ENCODE measurements at places on chromosomes 7 and 10.
A peak's percentile ranks its signal among the peaks of the same experiment; 100 is the strongest.

DNA sequence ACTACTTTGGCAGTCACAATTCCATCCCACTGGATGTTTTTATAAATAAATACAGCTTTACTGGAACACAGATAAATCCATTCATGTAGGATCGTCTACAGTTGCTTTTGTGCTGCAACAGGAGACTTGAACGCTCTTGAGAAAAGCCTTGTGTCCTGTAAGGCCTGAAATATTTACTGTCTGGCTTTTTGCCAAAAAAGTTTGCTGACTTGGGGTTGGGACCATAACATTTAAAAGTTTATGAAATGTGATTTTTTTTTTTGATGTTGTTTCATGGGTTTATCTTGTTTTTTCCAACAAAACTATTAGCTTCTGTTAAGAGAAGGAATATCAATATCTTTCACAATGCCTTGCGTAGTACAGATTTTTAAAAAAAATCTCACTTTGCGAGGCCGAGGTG is 71.1 kb upstream of the MINDY3 start:
- no peak for DNase-seq

GRCh38 chr10:115092258-115092554 is 959 bp upstream of the ATRNL1 start:
- DNase-seq = no peak

GRCh38 chr7:34162027-34162565 is 256.8 kb downstream of the BMPER start:
- DNase-seq = no peak

DNA sequence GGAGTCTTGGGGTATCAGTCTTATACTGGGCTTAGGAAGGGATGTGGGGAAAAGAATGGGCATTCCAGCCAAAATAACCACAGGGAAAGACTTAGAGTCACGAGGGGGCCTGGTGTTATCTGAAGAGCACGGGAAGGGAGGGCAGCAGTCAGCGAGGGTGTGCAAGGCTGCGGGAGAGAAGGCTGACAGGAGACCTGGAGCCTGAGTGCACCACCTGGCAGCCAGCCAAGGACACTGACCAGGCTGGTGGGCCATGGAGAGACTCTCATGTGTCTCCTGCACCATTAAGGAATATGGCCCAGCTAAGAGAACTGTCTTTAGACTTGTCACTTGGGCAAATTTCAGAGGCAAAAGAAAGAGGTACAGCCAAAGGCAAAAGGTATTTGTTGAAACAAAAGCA is 69.6 kb downstream of the PKD1L1 start:
- DNase-seq = no peak

GRCh38 chr7:5661942-5662341 is 119.5 kb downstream of the RNF216 start:
- no peak for DNase-seq

DNA sequence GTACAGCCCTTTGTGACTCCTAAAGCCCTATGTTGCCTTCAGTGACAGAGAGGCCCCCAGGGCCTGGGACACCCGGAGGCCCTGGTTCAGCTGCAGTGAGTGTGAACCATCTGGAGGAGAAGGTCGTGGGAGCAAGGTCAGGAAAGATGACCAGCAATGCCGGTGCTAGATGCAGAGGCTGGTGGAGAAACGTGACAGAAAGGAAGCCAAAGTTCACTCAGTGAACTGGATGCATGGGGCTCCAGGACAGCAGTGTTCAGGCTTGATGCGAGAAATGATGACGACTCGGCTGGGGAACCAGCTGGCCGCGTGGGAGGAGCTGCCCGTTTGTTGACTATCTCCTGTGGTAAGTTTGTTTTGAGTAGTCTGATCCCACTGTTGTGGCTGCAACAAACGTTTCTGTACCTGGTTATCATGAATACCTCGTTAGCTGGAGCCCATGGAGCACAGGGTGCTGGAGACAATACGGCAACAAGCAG is 54.1 kb upstream of the MKRN1 start:
- DNase-seq = no peak

DNA sequence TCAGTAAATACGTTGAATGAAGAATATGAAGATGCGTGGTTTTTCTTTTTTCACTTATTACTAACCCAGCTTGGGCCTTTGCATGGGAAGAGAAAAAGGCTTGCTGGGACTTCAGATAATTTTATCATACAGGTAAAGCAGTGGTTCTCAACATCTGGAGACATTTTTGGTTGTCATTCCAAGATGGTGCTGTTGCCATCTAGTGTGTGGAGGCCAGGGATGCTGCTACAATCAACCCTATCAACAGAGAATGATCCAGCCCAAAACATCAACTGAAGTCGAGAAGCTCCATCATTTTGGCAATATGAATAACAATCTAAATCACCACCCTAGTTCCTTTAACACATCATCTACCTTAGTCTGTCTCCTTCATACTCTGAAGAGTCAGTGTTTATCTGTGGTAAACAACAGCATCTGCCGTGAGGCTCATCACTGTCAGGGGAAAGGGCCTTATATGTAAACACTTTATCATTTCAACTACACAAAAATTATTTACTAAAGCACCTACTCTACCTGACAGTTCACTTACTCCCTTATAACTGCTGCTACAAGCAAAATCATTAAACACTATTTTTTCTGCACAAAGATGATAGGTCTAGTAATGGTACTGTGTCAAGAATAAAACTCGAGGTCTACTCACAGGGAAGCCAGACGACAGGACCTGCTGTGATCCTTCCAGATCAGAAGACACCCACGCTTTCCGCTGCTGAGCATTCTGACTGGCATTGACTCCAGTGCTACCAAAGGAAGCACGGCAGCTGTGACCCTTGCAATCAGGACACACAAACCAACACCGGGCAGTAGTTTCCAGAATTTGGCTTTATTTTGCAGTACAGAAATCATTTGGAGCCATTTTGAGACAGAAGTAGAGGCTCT is 48.6 kb downstream of the GDI2 start:
- no peak for DNase-seq

GRCh38 chr10:62699148-62699547 is 105.4 kb upstream of the ADO start:
- no peak for DNase-seq

- DNase-seq = no peak
Observed at GRCh38 chr7:108415084-108415483, 41.2 kb downstream of the NRCAM start.

GRCh38 chr10:22630234-22631174 is 83.9 kb downstream of the PIP4K2A start:
- no peak for DNase-seq

DNA sequence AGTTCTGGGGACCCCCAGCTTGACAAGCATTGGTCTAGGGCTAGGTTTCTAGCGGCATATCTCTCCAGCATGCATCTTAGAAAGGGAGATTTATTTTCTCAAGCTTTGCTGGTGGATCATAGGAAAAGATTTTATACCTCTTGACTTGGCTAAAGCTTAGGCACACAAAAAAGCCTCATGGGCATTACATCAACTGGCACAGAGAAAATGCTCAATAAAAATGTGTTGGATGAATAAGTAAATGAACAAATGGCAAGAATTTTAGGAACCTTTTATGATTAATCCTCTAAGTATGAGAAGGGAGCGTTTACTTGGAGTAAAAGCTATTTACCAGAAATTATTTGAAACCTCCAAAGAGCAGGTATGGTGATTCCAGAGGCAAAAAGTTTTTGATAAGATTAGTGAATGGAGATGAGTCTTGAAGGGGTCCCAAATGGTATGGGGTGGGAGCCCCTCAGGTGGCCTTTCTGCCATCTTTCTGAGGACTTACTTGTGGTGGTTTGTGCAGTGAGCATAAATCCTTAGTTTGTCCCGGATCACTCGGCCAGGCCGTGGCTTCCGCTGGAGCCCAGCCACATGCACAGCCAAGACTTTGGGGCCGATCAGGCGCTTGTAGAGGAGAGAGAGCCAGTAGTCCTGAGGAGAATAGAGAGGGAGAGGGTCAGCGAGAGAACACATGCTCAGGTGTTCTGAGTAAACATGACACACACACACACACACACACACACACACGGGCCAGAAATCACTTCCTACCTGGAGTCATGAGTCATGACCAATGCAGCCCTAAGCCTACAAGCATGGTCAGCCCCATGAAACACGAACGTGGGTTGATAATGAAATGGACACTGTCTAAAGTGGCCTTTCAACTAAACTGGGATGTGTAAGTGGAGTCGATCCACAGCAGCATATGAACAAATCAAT is 43.1 kb upstream of the HPS1 start:
- DNase-seq = no peak

DNA sequence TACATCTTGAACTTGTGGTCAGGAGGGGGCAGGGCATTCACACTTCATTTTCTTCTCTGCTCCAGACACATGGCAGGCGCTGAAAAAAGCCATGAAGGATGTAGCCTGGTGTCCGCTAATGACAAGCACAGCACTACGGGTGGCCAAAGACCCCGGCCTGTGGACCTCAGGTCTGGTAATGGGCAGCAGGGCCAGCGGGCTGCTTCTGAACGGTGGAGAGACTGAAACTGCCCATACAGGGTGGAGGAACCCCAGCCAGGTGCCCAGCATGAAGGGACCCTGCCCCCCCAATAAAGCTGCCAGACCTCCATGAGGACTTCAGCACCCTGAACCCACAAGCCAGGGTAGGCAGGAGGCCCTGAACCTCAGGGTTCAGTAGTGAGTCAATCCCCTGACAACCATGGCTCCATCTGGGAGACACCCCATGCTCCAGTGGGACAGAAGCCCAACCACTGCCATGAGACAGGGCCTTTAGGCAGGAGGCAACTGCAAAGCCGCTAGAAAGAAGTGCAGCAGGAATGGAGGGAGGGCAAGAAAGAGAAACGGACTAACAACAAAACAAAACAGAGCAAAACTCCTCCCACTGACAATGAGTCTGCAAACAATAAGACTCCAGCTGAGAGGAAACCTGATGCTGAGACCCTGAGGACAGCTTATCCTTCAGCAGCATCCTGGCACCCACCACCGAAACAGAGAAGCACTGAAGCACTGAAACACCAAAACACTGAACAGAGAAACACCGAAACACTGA is 140.2 kb upstream of the PPP2R2D start:
- no peak for DNase-seq

- DNase-seq = no peak
Observed at GRCh38 chr7:15854841-15855524, 168.5 kb upstream of the MEOX2 start.

GRCh38 chr10:21627331-21627730 is 93.3 kb downstream of the MLLT10 start:
- DNase-seq = no peak

- DNase-seq = no peak
Observed at GRCh38 chr10:89055159-89055558, 64.6 kb downstream of the FAS start.

DNA sequence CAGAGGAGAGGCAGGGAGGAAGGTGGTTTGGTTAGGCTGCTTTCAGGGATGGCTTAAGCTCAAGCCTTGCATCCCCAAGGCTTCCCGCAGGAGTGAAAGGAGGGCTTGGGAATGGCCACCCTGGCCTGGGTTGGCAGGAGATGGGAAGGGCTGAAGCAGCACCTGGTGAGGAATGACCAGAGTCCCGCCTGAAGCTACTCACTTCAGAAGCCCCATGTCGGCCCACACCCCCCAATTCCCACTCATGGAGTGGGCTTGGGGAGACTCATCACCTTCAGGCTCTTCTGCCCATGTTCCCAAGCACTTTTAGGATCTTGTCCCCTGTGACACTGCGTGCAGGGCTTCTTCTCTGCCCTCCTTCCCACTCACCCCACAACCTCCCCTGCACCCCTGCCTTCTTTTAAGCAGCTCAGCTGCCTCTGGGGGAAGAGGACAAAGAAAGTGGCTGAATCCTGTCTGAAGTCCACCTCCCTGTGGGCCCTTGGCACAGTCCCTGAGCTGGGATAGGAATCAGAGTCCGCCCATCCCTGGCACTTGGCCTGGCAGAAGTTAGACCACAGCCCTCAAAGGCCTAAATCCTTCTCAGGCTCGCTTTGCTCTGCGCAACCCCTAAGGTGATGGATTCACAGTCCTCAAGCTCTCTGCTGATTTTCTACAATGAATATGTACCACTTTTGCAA is 16.5 kb downstream of the RGR start:
- peak; percentile 11 for DNase-seq

GRCh38 chr10:24331457-24331856 is 122.5 kb downstream of the KIAA1217 start:
- peak; percentile 78 for DNase-seq

GRCh38 chr7:20330928-20331909 is 519 bp downstream of the ITGB8 start:
- DNase-seq = peak; percentile 61

- no peak for DNase-seq
Observed at GRCh38 chr7:14899030-14899429, 3.5 kb downstream of the DGKB start.

- no peak for DNase-seq
Observed at GRCh38 chr7:94647295-94647694, 8.6 kb downstream of the SGCE start.

DNA sequence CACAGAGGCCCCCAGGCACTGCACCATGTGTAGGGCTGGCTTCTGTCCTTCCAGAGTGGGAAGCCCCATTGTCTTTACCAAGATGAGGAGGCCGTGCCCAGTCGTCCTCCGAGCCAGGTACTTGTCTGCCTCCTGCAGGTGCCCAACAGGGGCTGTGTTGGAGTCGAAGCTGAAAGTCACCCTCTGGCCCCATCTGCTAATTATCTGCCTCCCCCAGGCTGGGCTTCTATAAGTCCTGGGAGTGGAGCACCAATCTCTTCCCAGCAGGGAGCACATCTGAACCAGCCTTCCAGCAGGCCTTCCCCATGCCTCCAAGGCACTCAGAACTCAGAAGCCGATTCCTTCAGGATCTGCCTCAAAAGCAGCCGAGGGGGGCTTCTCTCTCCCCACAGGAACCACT is 11.6 kb upstream of the CHST15 start:
- DNase-seq = no peak

GRCh38 chr7:126668367-126668752 is 584.4 kb downstream of the GRM8 start:
- no peak for DNase-seq

- no peak for DNase-seq
Observed at GRCh38 chr7:69654849-69655707, 56.8 kb downstream of the AUTS2 start.

DNA sequence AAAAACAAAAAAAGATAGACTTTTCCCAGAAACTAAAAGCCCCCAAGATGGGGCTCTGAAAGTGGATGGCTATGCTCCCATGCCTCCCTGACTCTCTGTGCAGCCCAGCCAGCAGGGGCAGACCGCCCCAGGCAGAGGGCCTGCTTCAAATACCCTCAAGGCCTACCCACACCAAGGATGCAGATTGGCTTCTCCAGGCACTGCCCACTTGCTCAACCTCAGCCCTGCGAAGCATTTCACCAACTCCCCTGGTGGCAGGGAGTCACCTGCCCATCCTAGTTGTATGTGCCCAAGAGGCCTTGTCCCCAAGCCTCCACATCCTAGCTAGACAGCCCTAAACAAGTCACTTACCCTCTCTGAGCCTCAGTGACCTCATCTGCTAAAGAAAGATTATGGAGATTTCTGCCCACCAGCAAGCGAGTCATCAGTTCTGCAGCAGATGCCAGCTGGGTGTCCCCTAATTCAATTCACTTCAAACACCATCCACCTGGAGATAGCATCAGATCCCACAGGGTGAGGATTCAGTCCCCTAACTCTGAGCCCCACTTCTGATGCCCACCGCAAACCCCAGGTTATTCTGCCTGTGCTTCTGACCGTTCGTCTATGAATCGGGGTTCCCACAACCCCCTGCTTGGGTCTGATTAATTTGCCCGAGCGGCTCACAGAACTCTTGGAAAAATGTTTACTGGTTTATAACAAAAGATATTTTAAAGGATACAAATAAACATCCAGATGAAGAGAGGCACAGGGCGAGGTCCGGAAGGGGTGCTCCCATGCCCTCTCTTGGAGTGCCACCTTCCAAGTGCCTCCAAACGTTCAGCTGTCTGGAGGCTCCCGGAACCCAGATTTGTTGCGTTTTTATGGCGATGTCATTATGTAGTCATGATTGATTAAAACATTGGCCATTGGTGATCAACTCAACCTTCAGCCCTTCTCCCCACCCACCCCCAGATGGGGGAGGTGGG is 18.6 kb upstream of the ZMIZ1 start:
- DNase-seq = peak; percentile 19

GRCh38 chr10:82653244-82654155 is 778.5 kb downstream of the NRG3 start:
- no peak for DNase-seq
